ENCODE measurements at places on chromosomes 3 and 15. TPM values are rescaled to one million over a fixed set of nuclear protein-coding genes. Genes with fewer than 3 reads are reported as not detected.

The AGBL1 gene
- total RNA-seq, result not detected

The CERS3 gene
- 12.8 TPM for total RNA-seq

The ZNF662 gene
- 0.96 TPM for total RNA-seq

The B3GNT5 gene
- total RNA-seq, result 22.9 TPM

The GOLGA6B gene
- total RNA-seq, result not detected

The LDHAL6B gene
- total RNA-seq, result not detected

The P2RY12 gene
- total RNA-seq, result not detected

The RGMA gene
- 1.9 TPM for total RNA-seq

The GOLGA8T gene
- total RNA-seq, result not detected

The FGF12 gene
- 0.24 TPM for total RNA-seq

The PPP1R14D gene
- total RNA-seq, result not detected

The CHRD gene
- not detected for total RNA-seq

The CEP19 gene
- 1.9 TPM for total RNA-seq

The AQP9 gene
- total RNA-seq, result not detected

The SLC28A1 gene
- total RNA-seq, result not detected

The STOML1 gene
- total RNA-seq, result 20.7 TPM

The CSPG5 gene
- 0.21 TPM for total RNA-seq

The ENTPD3 gene
- total RNA-seq, result 8.2 TPM

The ROPN1B gene
- total RNA-seq, result not detected

The CTSH gene
- total RNA-seq, result 87.0 TPM

The KLF15 gene
- total RNA-seq, result 3.2 TPM

The SCAANT1 gene
- not detected for total RNA-seq

The MYH15 gene
- total RNA-seq, result under 0.01 TPM

The GPR176 gene
- 2.6 TPM for total RNA-seq

The FAM174B gene
- total RNA-seq, result 0.64 TPM

The CLSTN2 gene
- total RNA-seq, result 0.43 TPM

The GOLGA8G gene
- total RNA-seq, result not detected

The PAK6 gene
- total RNA-seq, result 13.4 TPM

The MYD88 gene
- 34.2 TPM for total RNA-seq

The ADAMTS9 gene
- 56.4 TPM for total RNA-seq

The COL6A5 gene
- total RNA-seq, result not detected

The GOLGA8S gene
- total RNA-seq, result not detected

The SLC22A14 gene
- under 0.01 TPM for total RNA-seq

The MAGEL2 gene
- total RNA-seq, result not detected

The GP9 gene
- total RNA-seq, result not detected
